ENCODE measurements at places on chromosomes 1 and 21. TPM values are rescaled to one million over a fixed set of nuclear protein-coding genes. Genes with fewer than 3 reads are reported as not detected.

Gene PRR9
- not detected for total RNA-seq

Gene SH3BGR
- total RNA-seq = 4.9 TPM

Gene KCNK2
- 7.8 TPM for total RNA-seq

Gene MPL
- total RNA-seq = not detected

Gene PLA2G4A
- 4.0 TPM for total RNA-seq

Gene BCL10
- total RNA-seq = 33.3 TPM

Gene NCF2
- total RNA-seq = not detected

Gene LEFTY2
- not detected for total RNA-seq

Gene DESI2
- 38.1 TPM for total RNA-seq

Gene KCNJ9
- 0.71 TPM for total RNA-seq

Gene UBXN11
- total RNA-seq = 7.8 TPM

Gene ETNK2
- total RNA-seq = 27.4 TPM

Gene TNFRSF4
- not detected for total RNA-seq

Gene GLIS1
- total RNA-seq = 0.29 TPM

Gene FAM151A
- not detected for total RNA-seq

Gene KRTAP10-11
- total RNA-seq = not detected

Gene ELAPOR1
- total RNA-seq = 0.29 TPM

Gene NBPF26
- 10.4 TPM for total RNA-seq

Gene RNU1-4
- not detected for total RNA-seq

Gene RHBDL2
- total RNA-seq = 0.71 TPM

Gene DISP3
- total RNA-seq = under 0.01 TPM

Gene OR2T12
- not detected for total RNA-seq

Gene CNKSR1
- not detected for total RNA-seq

Gene DNAJC28
- 0.18 TPM for total RNA-seq

Gene MTARC2
- 1.2 TPM for total RNA-seq

Gene DRAM2
- 69.5 TPM for total RNA-seq

Gene CCDC185
- total RNA-seq = not detected

Gene KCNH1
- not detected for total RNA-seq

Gene SYT11
- 19.3 TPM for total RNA-seq

Gene HLX
- 43.8 TPM for total RNA-seq

Gene CYB561D1
- total RNA-seq = 6.1 TPM

Gene SPRR2A
- total RNA-seq = not detected

Gene FHAD1
- 1.6 TPM for total RNA-seq

Gene COL8A2
- total RNA-seq = 6.2 TPM

Gene NUF2
- total RNA-seq = 25.7 TPM

Gene HEYL
- not detected for total RNA-seq

Gene SLAMF9
- total RNA-seq = not detected

Gene TTC39A
- total RNA-seq = under 0.01 TPM

Gene SPRR2B
- total RNA-seq = not detected

Gene ANGPTL7
- total RNA-seq = not detected

Gene LRRC38
- not detected for total RNA-seq

Gene RASAL2
- total RNA-seq = 11.7 TPM

Gene CD34
- 0.86 TPM for total RNA-seq

Gene CA6
- total RNA-seq = not detected

Gene UBAP2L
- 69.8 TPM for total RNA-seq

Gene GJA8
- not detected for total RNA-seq

Gene TNFAIP8L2
- not detected for total RNA-seq

Gene NPPA
- total RNA-seq = not detected

Gene CD55
- 11.5 TPM for total RNA-seq

All from myometrial cell (primary cell).